Ascending aorta (tissue), 2 donors: ENCODE measurements at places on chromosomes 1 and 21.

DNA sequence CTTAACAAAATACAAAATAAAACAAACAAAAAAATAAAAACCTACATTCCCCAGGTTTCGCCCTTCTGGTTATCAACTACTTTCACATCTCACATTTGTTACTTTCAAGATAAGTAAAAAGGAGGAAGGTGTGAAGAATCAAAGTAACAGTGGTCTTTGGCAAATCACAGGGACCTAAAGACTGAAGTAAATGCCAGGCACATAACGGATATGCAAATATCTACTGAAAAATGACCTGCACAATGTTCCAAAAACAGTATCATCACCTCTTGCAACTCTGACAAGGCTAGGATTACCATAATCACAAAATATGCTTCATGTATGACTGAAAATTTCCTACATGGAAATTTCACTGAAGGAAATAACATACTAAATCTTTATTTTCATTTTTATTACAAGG, 29.3 kb downstream of the COP1 start:
- DNase-seq = no peak

DNA sequence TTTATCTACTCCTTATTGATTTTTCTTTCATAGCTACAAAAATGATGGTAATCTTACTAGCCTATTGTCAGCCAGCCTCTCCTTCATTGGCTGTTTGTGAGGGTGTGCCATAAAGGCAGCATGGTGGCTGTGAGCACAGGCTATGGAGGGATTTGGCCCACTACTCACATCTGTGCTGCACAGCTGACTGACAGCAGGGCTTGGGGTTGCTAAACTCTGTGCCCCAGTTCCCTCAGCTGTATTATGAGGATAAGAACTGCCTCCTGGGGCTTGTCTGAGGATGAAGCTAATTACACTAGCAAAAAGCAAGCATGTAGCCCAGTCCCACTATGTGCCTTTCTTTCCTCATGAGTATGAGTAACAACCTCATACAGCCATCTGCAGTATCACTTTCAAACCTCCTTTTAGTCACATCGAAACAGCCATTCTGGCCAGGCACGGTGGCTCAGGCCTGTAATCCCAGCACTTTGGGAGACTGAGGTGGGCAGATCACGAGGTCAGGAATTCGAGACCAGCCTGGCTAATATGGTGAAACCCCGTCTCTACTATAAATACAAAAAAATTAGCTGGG, 66.2 kb downstream of the COQ8A start:
- no peak for DNase-seq

- DNase-seq = no peak
These were observed 25.8 kb downstream of the IL6R start for GRCh38 chr1:154430903-154431302.

- peak; percentile 95 for DNase-seq
These were observed at the start of gene SRM for GRCh38 chr1:11059968-11060830. Gene SRM, minus strand, starts transcription at chr1:11060018. Its CDS starts 75 bp downstream, at chr1:11059943.

- DNase-seq = no peak
These were observed 25.6 kb downstream of the LPGAT1 start for GRCh38 chr1:211804915-211805314.

DNA sequence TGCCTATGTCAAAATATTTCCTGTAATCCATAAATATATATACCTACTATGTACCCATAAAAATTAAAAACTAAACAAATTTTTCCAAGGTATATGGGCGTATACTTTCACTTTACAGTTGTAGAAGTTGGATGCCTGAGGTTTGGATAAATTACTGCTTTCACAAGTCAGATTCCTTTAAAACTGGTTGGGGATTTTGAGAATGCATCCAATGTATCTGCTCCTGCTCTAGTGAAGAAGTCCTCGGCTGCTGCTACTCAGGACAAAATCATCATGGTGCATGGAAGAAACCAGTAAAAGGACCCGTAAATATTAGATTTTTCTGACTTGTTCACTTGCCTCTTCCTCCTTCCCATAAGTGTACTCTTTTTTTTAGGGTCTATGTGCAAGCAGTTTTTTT, 841.1 kb downstream of the USP25 start:
- no peak for DNase-seq

DNA sequence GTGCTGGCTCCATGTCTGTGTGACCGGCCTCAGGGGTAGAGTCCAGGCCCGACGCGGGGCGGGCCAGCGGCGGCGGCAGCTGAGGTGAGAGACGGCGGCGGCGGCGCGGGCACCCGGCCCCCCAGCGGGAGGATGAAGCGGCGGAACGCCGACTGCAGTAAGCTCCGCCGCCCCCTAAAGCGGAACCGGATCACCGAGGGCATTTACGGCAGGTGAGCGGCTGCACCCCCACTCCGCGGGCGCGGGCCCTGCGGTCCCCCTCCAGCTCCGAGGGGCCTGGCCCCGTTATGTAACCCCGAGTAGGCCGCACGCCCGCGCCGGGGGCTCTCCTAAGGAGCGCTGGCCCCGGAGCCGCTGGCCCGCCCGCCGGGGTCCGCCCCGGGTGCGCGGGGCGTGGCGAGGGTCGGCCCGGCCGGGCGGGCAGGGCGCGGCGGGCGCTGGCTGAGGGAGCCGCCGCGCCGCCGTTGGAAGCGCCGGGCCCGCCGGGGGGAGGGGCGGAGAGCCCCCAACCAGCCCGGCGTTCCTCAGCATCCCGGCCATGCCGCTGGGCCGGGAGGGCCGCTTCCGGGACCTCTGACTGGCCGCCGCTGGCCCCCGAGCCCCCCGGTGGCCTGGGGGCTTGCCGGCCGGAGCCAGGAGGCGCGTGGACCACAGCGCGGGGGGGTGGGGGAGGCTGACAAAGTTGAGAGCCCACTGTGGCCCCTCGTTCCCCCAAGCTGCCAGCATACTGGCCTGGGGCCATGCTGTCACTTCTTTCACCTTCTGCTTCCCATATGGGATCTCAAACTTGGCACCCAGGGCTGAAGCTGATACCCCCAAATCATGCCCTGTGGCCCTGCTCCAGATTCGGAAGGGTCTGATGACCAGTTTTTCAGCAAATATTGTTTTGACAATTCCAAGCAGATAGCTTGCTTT, 527 bp downstream of the MACO1 start:
- peak; percentile 63 for DNase-seq

- DNase-seq = no peak
These were observed 126.9 kb downstream of the NOS1AP start for GRCh38 chr1:162196387-162196786.

GRCh38 chr1:229869240-229869639, 197.8 kb upstream of the GALNT2 start:
- no peak for DNase-seq

- no peak for DNase-seq
These were observed 666 bp downstream of the PAFAH2 start for GRCh38 chr1:25996966-25997827.

GRCh38 chr1:27539901-27540861, 50.2 kb upstream of the WASF2 start:
- DNase-seq = peak; percentile 89

- DNase-seq = no peak
These were observed 47.1 kb upstream of the ETS2 start for GRCh38 chr21:38758501-38759214.

GRCh38 chr1:113930499-113931161, 1.5 kb downstream of the HIPK1 start:
- no peak for DNase-seq

DNA sequence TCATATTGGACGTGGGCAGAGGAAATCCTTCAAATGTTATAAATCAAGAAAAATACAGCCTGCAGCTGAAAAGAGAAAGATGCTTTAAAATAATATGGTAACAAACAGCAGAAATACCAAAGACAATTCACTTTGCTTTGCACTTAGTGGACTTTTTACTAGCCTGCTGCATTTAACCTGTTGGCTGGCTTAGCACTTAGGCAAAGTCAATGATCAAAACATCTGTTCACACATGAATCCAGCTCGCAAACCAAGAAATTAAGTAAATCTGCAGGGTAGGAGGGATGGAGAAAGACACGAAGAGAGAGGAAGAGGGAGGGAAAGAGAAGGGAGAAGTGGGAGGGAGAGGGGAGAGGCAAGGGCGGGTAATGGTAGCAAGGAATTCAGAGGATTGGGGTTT, 103.6 kb upstream of the RAB4A start:
- DNase-seq = no peak

DNA sequence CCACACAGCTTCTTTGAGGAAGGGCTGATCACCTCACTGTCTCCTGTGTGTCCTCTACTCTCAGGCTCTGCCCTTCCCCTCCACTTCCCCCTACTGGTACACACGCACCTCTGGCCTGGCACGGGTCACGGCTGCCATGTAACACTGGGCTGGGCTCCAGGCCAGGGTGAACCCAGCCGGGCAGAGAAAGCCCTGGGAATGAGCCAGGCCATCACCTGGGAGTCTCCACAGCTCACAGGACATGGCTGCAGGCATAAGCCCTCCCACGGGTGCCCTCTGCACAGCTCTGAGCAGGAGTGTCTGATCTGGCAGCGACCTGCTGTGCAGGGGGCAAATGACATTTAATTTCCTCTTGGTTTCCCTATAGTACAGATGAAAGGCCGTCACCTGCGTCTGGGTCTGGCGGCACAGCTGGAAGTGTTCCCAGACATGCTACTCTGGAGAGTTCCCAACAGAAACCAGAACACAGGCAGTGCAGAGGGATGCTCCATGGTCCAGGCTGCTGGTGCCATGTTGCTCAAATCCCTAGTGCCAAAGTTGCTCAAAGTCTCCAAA, 61.2 kb downstream of the ERI3 start:
- DNase-seq = no peak

DNA sequence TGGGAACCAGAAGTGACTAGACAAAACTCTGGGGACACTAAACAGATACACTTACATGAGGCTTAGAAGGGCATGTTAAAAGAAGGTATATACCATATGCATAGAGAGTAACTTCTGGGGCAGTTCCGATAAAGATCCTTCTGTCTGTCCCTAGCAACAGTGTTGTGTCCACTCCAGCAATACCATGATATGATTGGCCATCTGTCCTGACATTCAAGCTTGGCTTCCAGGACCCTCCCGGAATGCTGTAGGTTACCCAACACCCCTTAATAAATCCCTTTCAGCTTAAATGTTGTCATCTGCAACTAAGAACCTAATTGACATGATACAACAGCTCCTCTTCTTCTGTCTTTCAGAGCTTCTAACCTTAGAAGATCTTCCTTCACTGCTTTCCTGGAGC, 307.7 kb downstream of the OMA1 start:
- no peak for DNase-seq

DNA sequence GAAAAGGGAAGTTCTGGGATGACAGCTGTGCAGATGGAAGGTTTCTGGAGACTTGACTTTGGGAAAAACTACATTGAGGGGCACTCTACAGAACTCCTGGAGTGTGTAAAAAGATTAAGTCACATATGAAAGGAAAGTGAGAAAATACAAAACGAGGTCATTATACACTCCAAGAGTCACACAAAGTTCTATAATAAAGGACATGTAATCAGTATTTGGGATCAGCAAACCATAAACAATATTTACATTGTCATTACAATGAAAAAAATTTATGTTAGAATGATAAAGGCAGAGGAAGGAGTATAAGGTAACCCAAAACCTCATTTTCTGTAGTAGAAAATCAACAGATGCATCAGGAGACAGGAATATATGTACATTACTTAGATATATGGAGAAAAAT, 22.8 kb downstream of the NUP133 start:
- no peak for DNase-seq

DNA sequence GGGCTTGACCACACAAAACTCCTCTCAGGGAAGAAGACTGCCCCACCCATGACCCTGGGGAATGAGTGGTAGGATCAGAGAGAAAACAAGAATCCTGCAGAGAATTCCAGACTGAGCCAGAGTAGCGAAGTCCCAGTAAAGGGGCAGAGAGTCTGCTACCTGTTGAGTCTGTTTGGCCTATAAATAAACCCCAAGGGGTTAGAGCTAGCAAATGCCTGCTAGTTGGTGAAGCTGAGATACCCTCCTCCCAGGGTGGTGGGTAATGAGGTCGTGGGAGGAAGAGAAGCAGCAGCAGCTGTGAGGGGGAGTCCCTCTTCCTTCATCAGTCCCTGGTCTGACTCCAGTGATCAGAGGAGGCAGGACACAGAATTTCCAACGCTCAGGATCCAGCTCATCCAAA, 2.5 kb downstream of the TRAF3IP3 start:
- no peak for DNase-seq

DNA sequence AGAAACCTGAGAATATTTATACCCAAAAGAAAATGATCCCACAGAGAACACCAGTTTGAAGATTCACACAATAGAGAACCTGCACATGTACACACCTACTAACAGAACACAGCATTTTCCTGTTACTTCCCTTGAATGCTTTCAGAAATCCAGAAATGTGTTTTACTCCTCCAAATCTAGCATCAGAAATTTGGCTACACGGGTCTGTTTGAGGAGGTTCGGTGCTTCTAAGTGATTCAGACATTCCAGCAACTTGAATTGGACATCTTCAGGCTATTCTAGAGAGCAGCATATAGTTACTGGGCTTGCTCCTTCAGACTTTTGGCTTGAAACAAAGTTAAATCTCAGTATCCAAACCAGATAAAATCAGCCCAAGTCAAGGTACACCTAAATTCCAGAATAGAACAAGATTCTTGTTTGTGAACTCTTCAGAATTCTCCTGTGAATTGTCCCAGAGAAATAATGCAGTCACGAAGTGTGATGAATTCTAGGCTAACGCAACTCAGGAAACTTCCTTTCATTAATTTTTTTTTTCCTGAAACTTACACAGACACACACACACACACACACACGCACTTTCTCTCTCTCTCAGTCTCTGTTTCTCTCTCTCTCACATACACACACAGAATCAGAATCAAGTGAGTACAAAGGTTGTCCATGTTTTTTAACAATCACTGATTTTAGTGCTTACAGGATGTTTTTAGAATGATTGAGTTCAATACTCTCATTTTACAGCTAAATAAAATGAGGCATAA, 278.4 kb upstream of the SNX7 start:
- no peak for DNase-seq

GRCh38 chr1:116388122-116388521, 15.1 kb downstream of the ATP1A1 start:
- DNase-seq = no peak

DNA sequence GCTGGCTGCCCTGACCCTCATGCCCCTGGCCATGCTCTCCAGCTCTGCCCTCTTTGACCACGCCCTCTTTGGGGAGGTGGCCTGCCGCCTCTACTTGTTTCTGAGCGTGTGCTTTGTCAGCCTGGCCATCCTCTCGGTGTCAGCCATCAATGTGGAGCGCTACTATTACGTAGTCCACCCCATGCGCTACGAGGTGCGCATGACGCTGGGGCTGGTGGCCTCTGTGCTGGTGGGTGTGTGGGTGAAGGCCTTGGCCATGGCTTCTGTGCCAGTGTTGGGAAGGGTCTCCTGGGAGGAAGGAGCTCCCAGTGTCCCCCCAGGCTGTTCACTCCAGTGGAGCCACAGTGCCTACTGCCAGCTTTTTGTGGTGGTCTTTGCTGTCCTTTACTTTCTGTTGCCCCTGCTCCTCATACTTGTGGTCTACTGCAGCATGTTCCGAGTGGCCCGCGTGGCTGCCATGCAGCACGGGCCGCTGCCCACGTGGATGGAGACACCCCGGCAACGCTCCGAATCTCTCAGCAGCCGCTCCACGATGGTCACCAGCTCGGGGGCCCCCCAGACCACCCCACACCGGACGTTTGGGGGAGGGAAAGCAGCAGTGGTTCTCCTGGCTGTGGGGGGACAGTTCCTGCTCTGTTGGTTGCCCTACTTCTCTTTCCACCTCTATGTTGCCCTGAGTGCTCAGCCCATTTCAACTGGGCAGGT, 3.8 kb downstream of the GPR61 start:
- DNase-seq = no peak
